HuH-7 (cell line): ENCODE measurements at places on chromosomes 2 and 18.
A peak's percentile ranks its signal among the peaks of the same experiment; 100 is the strongest.

DNA sequence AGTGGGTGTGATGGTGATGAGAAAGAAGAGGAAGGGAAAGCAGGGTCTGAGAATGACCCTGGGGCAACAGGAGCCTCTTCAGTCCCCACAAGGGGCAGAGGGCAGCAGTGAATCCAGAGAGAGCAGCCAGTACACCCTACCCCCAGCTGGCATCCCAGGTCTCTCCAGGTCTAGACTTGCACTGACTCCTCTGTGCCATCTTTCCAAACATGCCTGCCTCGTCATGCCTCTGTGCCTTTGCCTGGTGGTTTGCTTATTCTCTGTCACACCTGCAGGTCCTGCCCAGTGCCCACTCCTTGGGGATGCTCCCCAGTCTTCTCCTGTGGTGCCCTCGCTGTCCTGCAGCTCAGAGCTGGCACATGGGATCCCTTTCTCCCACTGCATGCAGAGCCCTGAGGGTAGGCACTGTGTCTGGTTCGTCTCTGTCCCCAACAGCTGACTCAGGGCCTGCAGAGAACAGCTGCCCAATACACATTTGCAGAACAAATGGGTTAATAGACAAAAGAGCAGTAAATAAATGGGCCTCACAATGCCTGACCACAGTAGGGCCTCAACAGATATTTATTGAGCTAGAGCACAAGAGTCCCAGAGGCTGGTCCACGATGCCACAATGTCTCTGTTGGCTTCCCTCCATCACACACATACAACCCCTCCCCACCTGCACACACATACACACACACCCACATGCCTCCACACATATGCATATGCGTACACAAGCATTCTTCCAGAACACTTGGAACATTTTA, 89.8 kb downstream of the HS1BP3 start:
- no peak for DNase-seq

- peak; percentile 17 for DNase-seq
Measured at GRCh38 chr2:31736695-31737454, 156.1 kb upstream of the SRD5A2 start.

GRCh38 chr2:240594511-240595380, 8.2 kb downstream of the CAPN10 start:
- DNase-seq: no peak

GRCh38 chr2:68564426-68564825, 79.0 kb upstream of the PROKR1 start:
- no peak for DNase-seq

DNA sequence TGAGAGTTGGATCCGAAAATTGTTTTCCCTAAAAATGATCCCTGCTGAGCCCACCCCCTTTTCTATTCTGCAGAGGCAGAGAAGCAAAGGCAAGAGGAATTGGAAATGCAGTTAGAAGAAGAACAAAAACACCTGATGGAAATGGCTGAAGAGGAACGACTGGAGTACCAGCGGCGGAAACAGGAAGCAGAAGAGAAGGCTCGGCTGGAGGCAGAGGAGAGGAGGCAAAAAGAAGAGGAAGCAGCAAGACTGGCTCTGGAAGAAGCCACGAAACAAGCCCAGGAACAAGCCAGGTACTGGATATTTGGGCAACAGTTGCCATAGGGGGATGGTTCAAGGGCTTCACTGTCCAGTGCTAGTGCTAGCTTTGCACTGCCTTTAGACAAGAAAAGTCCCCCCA, 41.7 kb downstream of the SUMO1 start:
- DNase-seq: no peak

GRCh38 chr2:62300925-62301324, 105.0 kb downstream of the B3GNT2 start:
- no peak for DNase-seq
